Central memory CD8-positive, alpha-beta T cell (primary cell): ENCODE measurements at places on chromosomes 6 and 20.

- peak; percentile 55 for DNase-seq
These were observed 838 bp downstream of the TNFAIP3 start for GRCh38 chr6:137867685-137868509.

- DNase-seq = no peak
These were observed 40.4 kb downstream of the TFEB start for GRCh38 chr6:41694815-41695526.

- no peak for DNase-seq
These were observed 90.9 kb downstream of the DTD1 start for GRCh38 chr20:18678549-18679419.

- no peak for DNase-seq
These were observed 320.1 kb upstream of the FKBP1C start for GRCh38 chr6:62891065-62891647.

DNA sequence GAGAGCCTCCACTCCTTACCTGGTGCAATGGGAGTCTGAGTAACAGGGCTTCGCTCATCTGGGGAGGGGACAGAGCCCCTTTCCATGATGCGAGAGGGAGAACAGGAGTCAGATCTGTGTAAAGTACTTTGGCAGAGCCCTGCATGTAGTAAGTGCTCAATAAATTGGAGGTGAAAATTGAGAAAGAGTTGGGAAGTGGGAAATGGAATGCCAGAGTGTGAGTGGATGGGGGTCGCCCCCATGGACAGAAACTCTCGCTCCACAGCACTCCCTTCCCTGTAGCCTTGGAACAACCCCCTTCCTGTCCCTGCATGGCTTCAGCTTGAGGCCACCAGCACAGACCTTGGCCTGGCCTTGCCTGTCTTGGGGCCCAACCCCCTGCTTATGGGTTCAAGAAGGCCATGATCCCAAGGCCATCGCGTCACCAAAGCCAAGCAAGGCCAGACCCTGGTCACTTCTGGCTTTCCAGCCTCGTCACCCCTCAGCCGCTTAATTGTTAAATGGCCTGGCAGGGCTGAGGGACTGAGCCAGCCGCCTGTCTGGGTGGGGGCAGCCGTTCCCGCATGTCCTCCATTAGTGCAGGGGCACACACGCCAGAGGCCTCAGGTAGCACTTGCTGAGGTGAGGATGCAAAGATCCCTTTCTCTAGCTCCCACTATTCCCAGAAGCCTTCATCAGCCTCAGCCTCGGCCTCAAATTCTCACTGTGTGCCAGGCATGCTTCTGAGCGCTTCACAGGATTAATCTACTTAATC is 93.7 kb upstream of the PTPN1 start:
- DNase-seq = no peak

GRCh38 chr20:17407550-17407949 is 123.6 kb downstream of the BFSP1 start:
- no peak for DNase-seq

GRCh38 chr6:107576852-107577251 is 86.9 kb downstream of the SOBP start:
- no peak for DNase-seq

DNA sequence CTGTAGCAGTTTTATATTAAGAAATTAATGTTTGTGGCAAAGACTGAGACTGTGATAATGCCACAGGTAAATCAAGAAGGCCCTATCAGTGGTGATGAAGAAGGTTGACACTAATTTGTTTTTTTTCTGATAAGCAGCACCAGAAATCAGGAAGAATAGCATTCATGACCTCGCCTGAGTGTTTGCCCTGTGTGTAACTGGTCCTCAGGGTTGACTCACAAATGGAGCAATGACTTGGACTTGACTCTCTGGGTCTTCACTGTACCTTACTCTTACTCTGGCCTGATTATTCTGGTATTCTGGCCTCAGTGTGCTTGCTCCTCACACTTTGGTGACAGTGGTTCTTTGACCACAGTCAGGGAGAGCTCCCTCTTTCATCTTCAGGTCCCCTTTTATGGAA is 243.9 kb downstream of the HAO1 start:
- DNase-seq = no peak

GRCh38 chr20:56347628-56348304 is 11.0 kb upstream of the FAM210B start:
- no peak for DNase-seq

- no peak for DNase-seq
These were observed 123.2 kb downstream of the TINAG start for GRCh38 chr6:54431466-54431865.

DNA sequence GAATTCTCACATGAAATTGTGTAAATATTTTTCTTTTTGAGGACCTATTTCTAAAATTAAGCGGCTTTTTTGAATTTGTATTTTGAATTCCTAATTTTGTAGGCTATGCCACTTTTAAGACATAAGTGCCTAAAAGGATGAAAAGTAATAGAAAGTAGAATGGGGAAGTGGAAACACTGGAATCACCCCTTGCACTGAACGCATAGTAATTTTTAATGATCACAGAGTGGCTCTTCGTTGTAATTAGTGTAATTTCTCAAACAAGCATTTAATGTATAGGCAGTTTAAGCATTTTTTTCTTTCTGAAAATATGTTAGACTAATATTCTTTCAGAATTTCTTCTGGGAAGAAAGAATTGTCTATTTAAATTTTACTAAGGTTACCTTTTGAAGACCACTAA is 73.2 kb downstream of the ARID1B start:
- DNase-seq = no peak

GRCh38 chr20:38338849-38339520 is 7.3 kb upstream of the LBP start:
- DNase-seq = no peak

DNA sequence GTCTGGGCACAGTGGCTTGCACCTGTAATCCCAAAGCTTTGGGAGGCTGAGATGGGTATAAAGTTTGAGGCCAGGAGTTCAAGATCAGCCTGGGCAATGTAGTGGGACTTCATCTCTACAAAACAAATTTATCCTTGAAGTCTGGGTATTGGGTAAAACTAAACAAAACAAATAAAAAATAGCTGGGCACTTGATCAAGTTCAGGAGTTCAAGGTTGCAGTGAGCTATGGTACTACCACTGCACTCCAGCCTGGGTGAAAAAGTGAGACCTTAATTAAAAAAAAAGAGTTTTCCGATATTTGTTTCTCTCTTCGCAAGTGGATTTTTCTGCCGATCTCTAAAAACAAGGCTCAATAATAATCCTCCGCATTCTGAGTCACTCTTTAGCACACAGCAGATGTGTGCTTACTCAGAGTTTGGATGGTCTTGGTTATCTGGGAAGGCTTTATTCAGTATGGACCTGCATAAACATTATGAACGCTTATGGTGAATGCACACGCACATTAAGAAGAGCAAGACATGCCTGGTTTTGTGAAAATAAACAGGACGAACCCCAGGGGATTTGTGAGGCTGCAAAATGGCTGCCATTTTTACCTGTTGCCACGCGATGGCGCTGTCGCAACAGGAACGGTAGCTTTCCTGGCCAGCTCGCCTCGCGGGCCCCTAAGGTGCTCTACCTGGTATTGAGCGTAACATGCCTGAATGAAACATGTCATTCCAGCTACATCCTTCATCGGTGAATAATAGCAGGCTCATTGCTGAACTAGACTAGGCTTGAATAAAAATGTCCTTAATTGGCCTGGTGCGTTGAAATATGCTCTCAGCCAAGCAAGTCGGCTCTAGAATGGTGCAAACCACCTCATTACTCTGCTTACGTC is 6.0 kb downstream of the OPN5 start:
- peak; percentile 24 for DNase-seq

DNA sequence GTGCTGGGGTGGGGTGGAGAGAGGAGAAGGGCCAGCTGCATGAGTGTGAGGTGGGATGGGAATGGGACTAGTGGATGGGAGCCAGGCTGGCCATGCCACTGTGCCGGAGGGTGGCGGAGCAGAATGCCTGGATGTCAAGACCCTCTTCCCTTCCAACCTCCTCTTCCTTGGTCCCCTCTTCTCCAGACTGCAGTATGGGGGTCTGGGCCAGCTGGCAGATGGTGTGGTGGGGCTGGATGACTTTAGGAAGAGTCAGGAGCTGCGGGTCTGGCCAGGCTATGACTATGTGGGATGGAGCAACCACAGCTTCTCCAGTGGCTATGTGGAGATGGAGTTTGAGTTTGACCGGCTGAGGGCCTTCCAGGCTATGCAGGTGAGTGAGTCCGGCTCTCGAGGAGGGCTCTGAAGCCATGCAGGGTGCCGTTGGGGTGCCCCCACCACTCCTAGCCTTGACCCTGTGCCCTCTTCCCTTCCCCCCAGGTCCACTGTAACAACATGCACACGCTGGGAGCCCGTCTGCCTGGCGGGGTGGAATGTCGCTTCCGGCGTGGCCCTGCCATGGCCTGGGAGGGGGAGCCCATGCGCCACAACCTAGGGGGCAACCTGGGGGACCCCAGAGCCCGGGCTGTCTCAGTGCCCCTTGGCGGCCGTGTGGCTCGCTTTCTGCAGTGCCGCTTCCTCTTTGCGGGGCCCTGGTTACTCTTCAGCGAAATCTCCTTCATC is 7.7 kb downstream of the DDR1 start:
- no peak for DNase-seq

DNA sequence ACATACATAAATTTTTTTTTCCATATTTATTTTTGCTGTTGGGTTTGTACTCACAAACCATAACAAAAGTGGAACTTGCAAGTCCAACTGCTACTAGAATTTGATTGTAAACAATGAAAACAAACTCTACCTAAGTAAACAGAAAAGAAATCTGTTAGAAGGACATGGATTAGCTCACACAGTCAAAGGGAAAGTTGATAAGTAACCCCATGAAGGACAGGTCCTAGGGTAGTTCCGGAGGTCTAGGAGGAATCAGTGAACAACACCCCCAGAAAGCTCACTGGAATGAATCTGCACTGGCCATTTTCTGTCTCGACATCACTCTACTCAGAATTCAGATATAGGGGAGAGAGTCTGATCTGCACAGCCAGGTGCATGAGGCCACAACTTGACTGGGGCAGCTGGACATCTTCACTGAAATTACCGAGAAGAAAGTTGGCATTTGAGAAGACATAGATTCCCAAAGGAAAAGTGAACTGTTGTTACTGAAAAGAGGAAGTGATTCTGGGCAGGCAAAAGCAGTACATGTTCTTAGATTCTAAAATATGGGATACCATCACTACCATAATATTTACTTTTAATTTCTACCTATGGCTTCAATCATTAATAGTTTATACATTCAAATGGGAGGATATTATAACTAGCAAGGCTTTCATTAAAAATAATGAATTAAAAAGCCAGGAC is 76.4 kb downstream of the HMGN3 start:
- no peak for DNase-seq

GRCh38 chr20:57262301-57262700 is 4.1 kb downstream of the BMP7 start:
- no peak for DNase-seq

GRCh38 chr20:58973866-58974265 is 7.2 kb upstream of the NELFCD start:
- DNase-seq = no peak

DNA sequence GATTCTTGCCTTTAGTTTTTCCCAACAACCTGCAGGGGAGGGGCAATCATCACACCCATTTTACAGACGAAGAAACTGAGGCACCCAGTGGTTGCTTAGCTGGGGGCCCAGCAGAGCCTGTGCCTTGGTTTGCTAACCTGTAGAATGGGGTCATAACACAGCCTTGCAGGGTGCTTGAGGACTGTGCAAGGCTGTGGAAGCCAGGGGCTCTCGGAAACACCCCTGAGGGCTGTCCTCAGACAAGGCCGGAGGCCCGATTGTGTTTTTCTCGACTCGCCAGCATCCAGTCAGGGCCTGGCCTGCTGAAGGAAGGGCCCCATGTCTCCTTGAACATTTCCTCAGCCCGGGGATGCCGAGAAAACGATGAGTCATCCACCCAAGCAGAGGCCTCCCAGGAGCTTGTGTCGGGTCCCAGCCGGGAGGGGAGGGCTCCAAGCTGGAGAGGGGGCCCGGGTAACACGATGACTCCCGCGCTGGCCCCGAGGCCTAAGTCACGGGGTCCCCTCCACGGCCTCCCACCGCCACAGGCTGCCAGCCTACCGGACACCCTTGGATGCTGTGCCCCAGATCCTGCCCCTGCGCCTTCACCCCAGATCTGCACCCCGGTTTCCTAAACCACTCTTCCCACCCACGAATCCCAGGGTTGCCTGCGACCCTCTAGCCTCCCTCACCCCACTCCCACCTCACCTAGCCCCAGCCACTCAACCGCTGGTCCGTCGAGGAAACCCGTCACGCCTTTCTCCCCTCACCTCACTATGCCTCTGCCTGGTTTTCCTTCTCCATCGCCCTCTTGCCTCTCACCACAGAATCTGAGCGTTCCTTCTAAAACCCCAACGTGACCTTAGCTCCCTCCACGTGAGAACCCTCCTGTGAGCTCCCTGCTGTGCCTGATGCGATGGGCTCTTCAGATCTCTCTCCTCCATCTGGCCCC is 10.6 kb downstream of the NOL4L start:
- DNase-seq = no peak
